ENCODE measurements at places on chromosomes 4 and X. TPM values are rescaled to one million over a fixed set of nuclear protein-coding genes. Genes with fewer than 3 reads are reported as not detected.

PRR27 gene
- total RNA-seq, result not detected

TLR1 gene
- total RNA-seq, result 25.6 TPM

TLR2 gene
- total RNA-seq, result 2.7 TPM

ANK2 gene
- not detected for total RNA-seq

CT45A8 gene
- total RNA-seq, result not detected

TMEM144 gene
- not detected for total RNA-seq

PLAC8 gene
- 889 TPM for total RNA-seq

KLKB1 gene
- total RNA-seq, result 0.95 TPM

ZMAT1 gene
- total RNA-seq, result 13.5 TPM

RHOH gene
- total RNA-seq, result 195 TPM

P2RY4 gene
- total RNA-seq, result 0.64 TPM

HTN1 gene
- not detected for total RNA-seq

ETDA gene
- total RNA-seq, result not detected

CDX4 gene
- total RNA-seq, result not detected

AKAP14 gene
- not detected for total RNA-seq

LNX1 gene
- total RNA-seq, result not detected

CXCL9 gene
- not detected for total RNA-seq

TCEAL9 gene
- total RNA-seq, result 0.40 TPM

PACRGL gene
- total RNA-seq, result 14.7 TPM

COX7B gene
- 136 TPM for total RNA-seq

CSAG2 gene
- total RNA-seq, result not detected

NOA1 gene
- total RNA-seq, result 15.3 TPM

FMR1NB gene
- not detected for total RNA-seq

ADH1A gene
- not detected for total RNA-seq

DUX4 gene
- total RNA-seq, result not detected

UGT2A2 gene
- not detected for total RNA-seq

USP26 gene
- total RNA-seq, result not detected

REELD1 gene
- total RNA-seq, result 0.72 TPM

CT83 gene
- total RNA-seq, result not detected

TMEM154 gene
- total RNA-seq, result 10.5 TPM

TRAPPC2 gene
- total RNA-seq, result 63.3 TPM

HS6ST2 gene
- total RNA-seq, result not detected

FAM184B gene
- not detected for total RNA-seq

CT55 gene
- total RNA-seq, result not detected

LYAR gene
- 55.8 TPM for total RNA-seq

Measured in natural killer cell (primary cell).